ENCODE measurements at places on chromosomes 7 and 10.

- DNase-seq, result no peak
Observed at GRCh38 chr10:61721431-61721830, 58.7 kb downstream of the CABCOCO1 start.

GRCh38 chr7:156055206-156055822 is 243.1 kb upstream of the SHH start:
- no peak for DNase-seq

DNA sequence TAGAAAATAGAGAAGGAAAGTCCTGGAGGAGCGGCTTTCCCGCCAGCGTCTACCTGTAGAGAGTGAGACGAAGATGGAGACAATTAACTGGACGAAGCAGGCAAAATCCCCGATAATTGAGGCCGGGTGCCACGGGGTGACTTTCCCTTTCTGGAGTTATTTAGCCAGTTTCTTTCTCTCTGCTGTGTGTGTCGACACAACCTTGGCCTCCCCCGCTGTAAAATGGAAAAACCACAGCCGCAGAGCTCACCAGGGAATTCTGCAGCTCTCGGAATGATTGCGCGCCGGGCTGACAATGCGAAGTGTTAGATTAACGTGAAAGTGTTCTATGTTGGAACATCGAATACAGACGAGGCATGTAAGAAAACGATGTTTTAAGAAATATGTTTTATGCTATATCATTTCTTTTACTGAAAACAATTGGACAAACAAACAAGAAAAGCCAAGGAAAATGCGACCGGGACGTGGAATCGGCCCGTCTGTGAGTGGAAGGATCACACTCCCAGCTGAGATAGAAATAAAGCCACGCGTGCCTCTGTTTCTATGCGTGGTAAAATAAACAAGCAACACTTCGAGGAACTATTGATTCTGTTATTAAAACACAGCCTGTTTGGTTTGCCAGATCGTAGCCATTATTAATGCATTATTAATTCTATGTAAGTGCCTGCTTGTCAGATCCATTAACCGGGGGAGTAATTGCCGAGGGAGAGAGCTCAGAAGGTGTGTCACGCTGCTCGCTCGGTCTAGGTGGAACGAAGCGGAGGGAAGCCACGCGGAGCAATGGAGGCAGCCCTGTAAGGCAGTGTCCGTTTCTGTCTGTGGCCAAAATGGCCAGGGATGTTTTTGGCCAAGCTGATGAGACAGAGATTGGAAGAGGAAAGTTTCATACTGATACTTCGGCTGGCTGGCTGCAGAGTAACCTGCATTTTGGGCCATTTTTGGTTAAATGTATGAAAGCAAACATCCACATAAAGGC is 129.4 kb downstream of the DNAJB6 start:
- DNase-seq, result no peak

DNA sequence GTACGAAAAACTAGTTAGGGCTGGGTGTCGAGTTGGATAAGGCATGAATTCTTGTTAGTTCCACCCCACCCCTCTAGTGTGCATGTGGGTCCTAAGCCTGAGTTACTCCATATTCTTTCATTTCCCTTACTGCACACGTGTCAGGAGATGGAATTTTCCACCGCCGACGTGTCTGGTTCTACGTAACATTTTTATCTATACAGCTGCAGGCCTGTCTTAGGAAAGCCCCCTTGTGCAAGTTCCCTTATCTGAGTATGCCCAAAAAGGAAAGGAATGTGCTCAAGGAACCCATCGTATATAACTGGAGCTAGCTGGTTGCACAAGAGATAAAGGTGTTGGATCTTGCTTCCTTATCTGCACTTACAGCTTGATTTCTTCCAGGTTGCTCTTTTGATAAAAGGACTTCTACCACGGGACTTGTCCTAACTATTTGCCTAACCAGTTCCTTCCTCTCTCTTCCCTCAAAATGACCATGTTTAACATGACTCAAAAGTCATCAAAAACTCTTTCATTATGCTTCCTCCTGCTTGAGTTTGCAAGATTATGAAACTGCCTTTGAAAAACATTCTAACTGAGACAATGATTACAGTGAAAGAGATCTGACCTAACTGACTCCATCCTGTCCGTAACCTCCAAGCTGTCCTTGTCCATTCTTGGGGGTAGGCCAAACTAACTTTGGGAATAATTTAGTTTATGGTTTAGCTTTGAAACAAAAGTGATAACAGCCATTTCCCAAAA is 181.4 kb downstream of the AKR1D1 start:
- no peak for DNase-seq

DNA sequence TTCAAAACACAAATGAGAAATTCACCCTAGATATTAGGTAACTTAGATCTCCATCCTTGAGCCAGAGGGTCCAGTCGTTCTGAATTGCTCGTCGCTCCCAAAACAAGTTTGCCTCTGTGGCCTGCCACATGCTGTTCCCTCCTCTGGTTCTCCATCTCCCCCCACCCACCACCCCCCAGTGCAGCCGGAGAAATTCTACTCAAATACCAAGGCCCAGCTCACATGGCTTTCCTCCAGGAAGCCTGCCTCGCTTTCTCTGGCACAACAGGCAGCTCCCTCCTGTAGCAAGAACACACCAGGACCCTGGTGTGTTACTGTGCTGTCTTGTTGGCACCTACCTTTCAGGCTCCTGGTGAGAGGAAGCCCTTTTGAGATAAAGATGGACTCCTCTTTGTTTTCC is 52.7 kb upstream of the C10orf90 start:
- DNase-seq, result no peak

DNA sequence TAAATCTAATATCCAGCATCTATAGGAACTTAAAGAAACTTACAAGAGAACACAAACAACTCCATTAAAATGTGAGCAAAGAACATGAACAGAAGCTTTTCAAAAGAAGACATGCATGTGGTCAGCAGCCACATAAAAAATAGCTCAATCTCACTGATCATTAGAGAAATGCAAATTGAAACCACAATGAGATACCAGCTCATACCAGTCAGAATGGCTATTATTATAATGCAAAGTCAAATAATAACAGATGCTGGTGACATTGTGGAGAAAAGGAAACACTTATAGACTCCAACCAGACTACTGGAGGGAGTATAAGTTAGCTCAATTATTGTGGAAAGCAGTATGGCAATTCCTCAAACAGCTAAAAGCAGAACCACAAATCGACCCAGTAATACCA is 1314.5 kb downstream of the XPNPEP1 start:
- no peak for DNase-seq

GRCh38 chr10:50293513-50294313 is 42.4 kb upstream of the ASAH2 start:
- DNase-seq, result no peak

- DNase-seq, result no peak
Observed at GRCh38 chr10:24009115-24009514, 199.8 kb upstream of the KIAA1217 start.

GRCh38 chr7:75639886-75640190 is 98.9 kb downstream of the HIP1 start:
- no peak for DNase-seq

GRCh38 chr7:105102557-105103352 is 88.8 kb downstream of the KMT2E start:
- no peak for DNase-seq

DNA sequence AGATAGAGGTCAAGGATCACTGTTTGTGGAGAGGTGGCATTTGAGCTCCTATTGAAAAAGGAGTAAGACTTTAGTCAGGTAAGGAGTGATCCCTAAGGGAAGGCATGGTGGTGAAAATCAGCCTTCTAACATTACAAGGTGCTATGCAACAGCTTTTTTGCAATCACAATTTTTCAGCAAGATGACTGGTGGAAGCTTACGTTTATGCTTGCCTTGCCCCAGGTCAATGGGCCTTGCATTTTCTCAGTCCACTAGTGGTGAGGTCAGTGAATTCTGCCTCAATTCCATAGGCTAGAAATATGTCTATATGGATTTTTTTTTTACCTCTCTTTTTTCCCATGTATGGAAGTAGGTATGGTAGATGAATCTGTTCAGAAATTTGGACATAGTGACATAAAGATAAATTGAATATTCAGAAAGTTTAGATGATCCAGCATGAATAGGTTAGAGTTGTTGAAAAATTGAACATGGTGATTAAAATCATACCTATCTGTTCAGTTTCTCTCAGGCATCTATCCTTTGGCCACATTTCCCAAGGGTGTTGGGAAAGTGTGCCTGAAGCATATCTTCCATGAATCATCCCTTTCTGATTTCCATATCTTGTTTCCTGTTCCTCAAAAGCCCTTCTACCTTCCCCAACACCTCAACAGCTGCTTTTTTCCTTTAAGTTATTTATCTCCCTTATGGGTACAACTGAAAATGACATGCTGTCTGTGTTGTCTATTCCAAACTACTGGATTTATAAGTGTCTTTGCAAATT is 71.9 kb upstream of the PTPRZ1 start:
- no peak for DNase-seq

GRCh38 chr10:32393911-32394310 is 47.0 kb upstream of the EPC1 start:
- DNase-seq, result no peak

- no peak for DNase-seq
Observed at GRCh38 chr7:27917774-27918314, 177.9 kb downstream of the TAX1BP1 start.

DNA sequence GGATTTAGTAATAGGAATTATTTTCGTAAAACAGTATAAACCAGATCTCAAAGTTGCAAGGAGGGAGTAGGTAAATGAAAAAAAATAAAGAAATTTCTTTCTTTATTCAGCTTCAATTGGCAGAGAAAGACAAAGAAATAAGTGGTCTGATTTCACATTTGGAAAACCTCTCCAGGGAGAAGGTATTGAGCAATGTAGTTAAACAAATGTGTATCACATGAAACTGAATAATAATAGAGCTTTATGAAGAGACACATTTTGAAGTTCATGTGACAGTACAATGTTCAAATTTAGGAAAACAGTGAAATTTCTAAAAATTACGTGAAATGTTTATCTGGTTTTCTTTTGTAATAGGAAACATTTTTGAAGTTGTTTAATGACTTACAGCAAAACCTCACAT is 63.0 kb downstream of the TAX1BP1 start:
- no peak for DNase-seq

DNA sequence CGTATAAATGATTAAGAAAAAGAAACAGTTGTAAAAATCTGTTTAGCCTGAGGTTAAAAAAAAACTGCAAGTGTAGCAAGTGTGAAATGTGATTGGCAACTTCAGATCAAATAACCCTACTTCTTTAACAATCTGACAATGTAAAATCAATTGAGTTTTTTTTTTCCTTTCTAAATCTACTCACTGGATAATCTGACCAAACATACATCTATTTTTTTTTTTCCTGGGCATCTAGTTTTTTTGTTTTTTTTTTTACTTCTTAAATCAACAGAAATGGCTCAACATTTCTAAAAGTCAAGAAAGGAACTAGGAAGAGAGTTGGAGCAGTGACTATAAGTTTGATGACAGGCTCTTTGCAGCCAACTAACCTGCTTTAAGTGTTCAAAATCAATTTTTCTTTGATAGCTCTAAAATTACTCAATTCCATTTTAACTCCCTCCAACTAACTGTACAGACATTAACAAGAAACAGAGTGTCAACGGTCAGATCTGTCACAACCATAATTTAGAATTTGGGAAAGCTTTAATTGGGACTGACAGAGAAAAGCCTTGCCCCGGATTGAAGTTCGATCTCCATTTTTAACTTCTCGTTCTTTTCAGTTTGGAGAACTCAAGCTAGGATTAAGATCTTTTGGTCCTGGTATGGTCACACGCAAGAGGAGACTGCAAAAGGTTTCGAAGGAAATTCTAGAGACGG is 1.2 kb downstream of the ARL3 start:
- no peak for DNase-seq

GRCh38 chr7:51223505-51223904 is 93.1 kb downstream of the COBL start:
- no peak for DNase-seq

GRCh38 chr7:66206119-66206933 is 1.2 kb downstream of the TPST1 start:
- DNase-seq, result no peak

GRCh38 chr10:28823501-28824075 is 146.3 kb downstream of the BAMBI start:
- no peak for DNase-seq

- no peak for DNase-seq
Observed at GRCh38 chr7:90210981-90211380, 559 bp upstream of the STEAP2 start.

DNA sequence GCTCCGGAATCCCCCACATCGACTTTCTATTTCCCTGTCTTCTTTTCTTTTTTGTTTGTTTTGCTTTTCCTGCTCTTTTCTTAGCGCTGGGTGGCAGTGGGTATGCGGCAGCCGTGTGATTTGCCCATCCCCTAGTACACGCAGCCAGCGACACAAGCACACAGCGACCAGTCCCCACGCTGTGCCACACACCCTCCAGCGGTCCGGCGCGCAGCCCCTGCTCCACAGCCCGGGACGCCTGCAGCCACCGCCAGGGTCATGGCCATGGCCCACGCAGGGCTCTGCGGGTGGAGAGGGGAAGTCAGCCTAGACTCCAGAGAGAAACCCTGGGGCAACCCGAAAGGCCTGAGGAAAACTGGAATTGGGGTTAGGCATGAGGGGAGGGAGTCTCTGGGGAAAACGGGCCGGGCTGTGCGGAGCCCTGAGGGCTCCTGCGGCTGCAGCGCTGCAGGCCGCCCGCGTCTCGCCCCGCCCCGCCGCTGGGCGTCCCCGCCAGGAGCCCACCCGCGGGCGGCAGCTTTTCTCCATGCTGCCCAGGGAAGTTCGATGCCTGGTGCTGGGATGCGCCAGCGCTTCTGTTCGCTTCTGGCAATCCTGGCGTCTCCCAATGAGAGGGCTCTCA is 2.5 kb downstream of the CHRM2 start:
- no peak for DNase-seq
